Activated CD8-positive, alpha-beta T cell treated with anti-CD3 and anti-CD28 coated beads for 36 hours (primary cell): ENCODE measurements at places on chromosomes 5 and 9.

GRCh38 chr5:50325237-50325832 is 115.8 kb downstream of the EMB start:
- no peak overlapping the region for H3K4me3 ChIP-seq
- H3K36me3 ChIP-seq = peaks cover 5% of the 10 kb centered on the region
- peaks cover 11% of the 10 kb centered on the region for H3K4me1 ChIP-seq
- H3K27ac ChIP-seq = no peak overlapping the region
- DNase-seq = no peak
- H3K27me3 ChIP-seq = no peaks in the 10 kb centered on the region

DNA sequence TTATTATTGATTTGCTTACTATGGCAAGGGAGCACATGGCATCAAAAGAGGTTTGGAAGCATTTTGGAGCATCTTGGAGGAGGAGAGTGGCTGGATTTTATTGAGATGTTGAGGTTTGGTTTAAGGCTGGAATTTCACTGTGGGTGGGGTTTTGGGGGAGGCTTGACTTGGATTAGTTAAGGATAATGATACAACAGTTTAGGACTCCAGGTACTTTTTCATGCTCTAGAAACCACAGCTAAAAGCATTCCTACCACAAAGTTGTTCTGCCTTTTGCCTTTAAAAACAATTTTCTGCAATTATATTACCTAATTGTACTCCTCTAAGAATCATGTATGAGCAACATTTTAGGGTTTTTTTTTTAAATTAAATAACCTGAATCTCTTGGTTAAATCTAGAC is 5.0 kb downstream of the GCNT4 start:
- H3K36me3 ChIP-seq = peaks cover 29% of the 10 kb centered on the region
- no peak for DNase-seq
- no peaks in the 10 kb centered on the region for H3K27me3 ChIP-seq
- peaks cover 71% of the 10 kb centered on the region for H3K4me1 ChIP-seq

DNA sequence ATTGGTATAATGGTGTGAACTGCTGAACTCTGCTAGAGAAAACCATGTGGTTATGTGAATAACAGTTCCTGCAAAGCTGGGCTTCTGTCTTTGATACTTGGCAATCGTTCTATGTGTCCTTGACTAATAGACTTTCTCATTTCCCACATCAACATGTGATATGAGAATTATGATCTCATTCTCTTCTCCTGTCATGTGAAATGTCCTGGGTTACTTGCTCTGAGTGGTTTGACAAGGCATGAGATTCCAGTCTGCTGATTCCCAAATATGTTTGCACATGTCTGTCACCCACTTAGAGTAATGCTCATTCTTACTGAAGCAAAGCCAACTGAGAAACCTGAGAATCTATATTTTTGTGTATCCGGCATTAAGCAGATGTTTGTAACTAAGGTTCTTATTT is 141.2 kb downstream of the PARP8 start:
- H3K36me3 ChIP-seq = peaks cover 62% of the 10 kb centered on the region
- peaks cover 22% of the 10 kb centered on the region for H3K4me1 ChIP-seq
- no peak overlapping the region for H3K27ac ChIP-seq
- no peak overlapping the region for H3K4me3 ChIP-seq
- DNase-seq = no peak

- H3K27me3 ChIP-seq = no peaks in the 10 kb centered on the region
- H3K36me3 ChIP-seq = no peaks in the 10 kb centered on the region
- no peaks in the 10 kb centered on the region for H3K4me1 ChIP-seq
- no peak overlapping the region for H3K4me3 ChIP-seq
- DNase-seq = no peak
These were observed 59.4 kb downstream of the MINAR2 start for GRCh38 chr5:129807162-129807814.

- no peak overlapping the region for H3K4me3 ChIP-seq
- no peaks in the 10 kb centered on the region for H3K27me3 ChIP-seq
- H3K36me3 ChIP-seq = no peaks in the 10 kb centered on the region
- DNase-seq = no peak
These were observed 96.3 kb downstream of the ADAMTS12 start for GRCh38 chr5:33795496-33795895.

DNA sequence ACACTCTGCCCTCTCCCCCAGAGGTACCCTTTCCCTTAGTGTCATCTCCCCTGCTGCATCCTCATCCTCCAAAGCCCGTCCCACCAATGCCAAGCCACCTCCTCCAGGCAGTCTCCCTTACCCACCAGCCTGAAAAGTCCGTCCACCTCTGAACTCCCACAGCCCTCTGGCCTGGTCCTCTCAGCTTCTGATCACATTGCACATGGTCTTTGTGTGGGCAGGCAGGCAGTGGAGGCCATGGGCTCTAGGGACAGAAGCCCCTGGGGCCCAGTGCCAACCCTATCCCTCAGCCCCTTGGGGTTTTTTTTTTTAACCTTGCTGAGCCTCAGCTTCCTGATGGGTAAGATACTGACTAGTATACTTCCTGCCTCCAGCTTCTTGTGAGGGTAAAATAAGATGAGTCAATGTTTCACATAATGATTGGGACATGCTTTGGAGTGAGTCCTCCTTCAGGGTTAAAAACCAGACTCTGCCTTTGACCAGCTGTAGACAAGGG is 19.4 kb downstream of the CSF1R start:
- H3K36me3 ChIP-seq = no peaks in the 10 kb centered on the region
- H3K27me3 ChIP-seq = no peaks in the 10 kb centered on the region
- no peak overlapping the region for H3K27ac ChIP-seq
- no peak overlapping the region for H3K4me3 ChIP-seq
- H3K4me1 ChIP-seq = peaks cover 8% of the 10 kb centered on the region
- no peak for DNase-seq

- peaks cover 1% of the 10 kb centered on the region for H3K27me3 ChIP-seq
- H3K36me3 ChIP-seq = no peaks in the 10 kb centered on the region
- no peak for DNase-seq
- H3K27ac ChIP-seq = no peak overlapping the region
These were observed 40.6 kb downstream of the EFNA5 start for GRCh38 chr5:107630184-107630583.

DNA sequence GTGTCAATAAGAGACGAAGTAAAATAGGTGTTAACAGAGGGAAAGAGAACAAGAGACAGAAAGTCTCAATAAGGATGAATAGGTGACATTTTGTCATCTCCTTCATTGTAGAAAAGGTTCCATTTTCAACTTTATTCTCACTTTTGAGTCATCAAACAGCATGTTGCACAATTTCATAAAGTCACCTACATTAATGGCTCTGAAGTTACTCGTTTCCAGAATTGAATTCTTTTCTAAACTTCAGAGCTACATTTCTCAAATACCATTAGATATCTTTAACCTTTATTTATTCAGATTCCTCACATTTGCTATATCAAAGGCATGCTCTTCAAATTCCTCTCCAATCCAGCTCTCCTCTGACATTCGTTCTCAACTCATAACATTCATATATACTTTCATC is 13.1 kb downstream of the ADAMTS6 start:
- H3K4me1 ChIP-seq = peaks cover 3% of the 10 kb centered on the region
- no peak overlapping the region for H3K4me3 ChIP-seq
- DNase-seq = no peak
- no peaks in the 10 kb centered on the region for H3K27me3 ChIP-seq

DNA sequence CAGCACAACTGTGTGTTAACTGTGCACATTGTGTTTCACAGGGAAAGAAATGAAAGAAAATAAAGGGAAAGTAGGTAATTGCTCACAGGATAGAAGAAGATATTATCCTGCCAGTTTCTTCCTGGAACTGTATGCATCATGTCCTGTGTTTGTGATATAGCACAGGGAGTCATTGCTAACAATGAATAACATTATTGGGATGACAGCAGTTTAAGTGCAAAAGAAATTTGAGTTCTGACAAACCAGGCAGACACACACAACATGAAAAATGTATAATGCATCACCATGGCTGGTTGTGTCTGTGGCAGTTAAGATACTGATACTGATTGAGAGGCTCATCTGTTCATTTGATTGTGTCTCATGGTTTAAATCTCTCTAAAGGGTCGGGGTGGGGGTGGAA is 145.4 kb downstream of the SPATA31D1 start:
- H3K4me1 ChIP-seq = no peaks in the 10 kb centered on the region
- H3K27ac ChIP-seq = no peak overlapping the region
- H3K36me3 ChIP-seq = no peaks in the 10 kb centered on the region
- H3K4me3 ChIP-seq = no peak overlapping the region
- no peak for DNase-seq

DNA sequence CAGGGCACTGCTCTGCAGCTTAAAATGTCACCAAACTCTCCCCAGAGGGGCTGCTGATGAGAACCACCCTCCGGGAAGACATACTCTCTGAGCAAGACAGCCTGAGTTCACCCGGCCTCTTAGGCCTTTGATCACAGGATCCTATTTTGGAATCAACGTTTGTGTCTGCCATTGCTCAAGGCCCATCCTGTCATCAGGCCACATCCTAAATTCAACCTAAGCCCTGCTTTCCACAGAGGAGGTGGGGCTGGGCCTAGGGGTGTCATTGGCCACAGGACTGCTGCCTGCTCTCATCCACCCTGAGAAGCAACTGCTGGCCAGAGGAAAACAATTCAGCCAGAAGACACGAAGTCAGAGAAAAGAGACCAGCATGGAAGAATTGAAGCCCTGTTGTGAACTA is 351.1 kb upstream of the IRX2 start:
- no peaks in the 10 kb centered on the region for H3K4me1 ChIP-seq
- peaks cover 40% of the 10 kb centered on the region for H3K27me3 ChIP-seq
- no peak overlapping the region for H3K4me3 ChIP-seq
- no peak for DNase-seq
- H3K36me3 ChIP-seq = no peaks in the 10 kb centered on the region
- H3K27ac ChIP-seq = no peak overlapping the region

DNA sequence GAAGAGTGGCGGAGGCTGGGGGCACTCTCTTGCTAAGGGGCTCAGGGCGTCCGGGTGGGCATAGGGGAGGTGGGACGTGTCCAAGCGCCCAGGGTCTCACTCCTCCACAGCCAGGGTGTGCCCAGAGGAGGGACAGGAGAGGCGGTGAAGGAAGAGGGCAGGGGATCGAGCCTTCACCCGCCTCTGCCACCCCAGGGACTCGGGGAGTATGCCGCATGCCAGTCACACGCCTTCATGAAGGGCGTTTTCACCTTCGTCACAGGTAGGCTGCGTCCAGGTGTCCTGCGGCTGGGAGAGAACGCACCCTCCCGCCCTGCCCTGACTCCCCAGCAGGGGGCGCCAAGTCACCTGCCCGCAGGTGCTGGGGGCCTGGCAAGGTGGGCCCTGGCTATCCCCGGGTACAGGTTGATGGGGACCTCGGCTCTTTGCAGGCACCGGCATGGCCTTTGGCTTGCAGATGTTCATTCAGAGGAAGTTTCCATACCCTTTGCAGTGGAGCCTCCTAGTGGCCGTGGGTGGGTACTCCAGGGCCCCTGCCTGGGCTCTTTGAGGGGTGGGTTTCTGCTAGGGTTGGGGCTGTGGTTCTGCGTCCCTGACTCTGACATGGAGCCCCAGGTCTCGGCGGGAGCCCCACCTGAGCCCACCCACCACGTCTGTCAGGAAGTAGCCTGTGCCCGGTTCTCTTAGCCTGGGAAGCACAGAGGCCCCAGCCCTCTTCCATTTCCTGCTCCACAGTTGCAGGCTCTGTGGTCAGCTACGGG is 552 bp downstream of the TMEM141 start:
- peak overlapping the region; percentile 82 for H3K4me3 ChIP-seq
- H3K4me1 ChIP-seq = peaks cover 35% of the 10 kb centered on the region
- peak overlapping the region; percentile 86 for H3K27ac ChIP-seq
- peaks cover 2% of the 10 kb centered on the region for H3K36me3 ChIP-seq
- DNase-seq = peak; percentile 77

DNA sequence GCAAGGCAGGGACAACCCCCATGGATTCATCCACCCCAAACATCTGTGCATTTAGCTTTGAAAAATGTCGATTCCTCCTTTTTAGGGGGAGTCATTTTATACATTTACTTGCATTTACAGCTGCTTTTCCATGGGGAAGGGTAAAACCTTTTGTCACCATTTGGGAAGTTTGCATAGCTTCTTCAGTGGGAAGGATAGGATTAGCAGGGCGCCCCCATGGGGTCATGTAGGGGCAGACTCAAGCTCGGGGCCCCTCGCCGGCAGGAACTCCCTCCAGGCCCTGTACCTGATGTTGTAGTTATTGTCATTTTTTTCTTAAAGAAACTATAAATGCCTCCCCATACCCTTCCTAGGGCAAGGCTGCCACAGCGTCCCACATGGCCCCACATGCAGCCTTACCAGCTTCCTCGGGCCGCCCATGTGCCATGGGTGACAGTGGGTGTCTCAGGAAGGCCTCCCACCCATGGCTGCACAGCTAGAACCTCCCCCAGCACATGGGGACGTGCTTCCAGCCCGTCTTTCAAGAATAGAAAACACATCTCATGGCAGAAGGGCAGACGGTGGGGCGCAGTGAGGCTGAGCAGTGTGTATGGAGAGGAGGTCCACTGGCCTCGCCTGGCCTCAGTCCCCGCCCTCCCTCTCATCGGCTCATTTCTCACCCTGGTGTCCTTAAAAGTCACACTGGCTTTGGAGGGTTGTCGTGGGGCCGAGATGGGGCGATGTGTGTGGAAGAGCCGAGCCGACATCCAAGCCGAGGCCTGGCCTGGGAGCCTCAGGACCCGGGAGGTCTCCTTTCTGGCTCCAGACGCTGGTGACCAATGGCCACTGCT is 76.1 kb upstream of the OTULINL start:
- no peaks in the 10 kb centered on the region for H3K4me1 ChIP-seq
- no peaks in the 10 kb centered on the region for H3K36me3 ChIP-seq
- H3K27me3 ChIP-seq = no peaks in the 10 kb centered on the region
- no peak for DNase-seq
- H3K4me3 ChIP-seq = no peak overlapping the region
- H3K27ac ChIP-seq = no peak overlapping the region
